Liver (tissue), 10 donors: ENCODE measurements at places on chromosomes 13 and 19. TPM values are rescaled to one million over a fixed set of nuclear protein-coding genes. Genes with fewer than 3 reads are reported as not detected.

RNF17 gene
- total RNA-seq: 0.08 TPM

EDDM13 gene
- total RNA-seq: not detected

DNA sequence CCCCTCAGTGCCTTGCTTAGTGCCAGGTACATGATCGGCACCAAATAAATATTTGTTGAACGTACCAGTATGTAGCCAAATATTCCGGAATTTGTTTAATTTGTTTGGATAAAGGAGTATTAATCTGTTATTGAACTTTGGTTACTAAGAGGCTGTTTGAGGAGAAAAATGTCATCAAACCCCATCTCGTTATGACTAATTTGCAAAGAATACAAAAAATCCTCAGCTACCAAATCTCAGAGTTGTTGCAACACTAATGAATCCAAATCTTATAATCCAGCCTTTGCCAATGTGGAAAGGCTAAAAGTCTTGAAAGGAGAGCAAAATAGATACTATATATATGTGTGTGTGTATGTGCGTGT lies 79.5 kb downstream of the KLF5 start:
- no peaks in the 10 kb centered on the region for H3K36me3 ChIP-seq
- no peak for DNase-seq
- no peak overlapping the region for H3K4me3 ChIP-seq

GRCh38 chr19:1250437-1251260 lies 2.3 kb downstream of the MIDN start:
- H3K4me1 ChIP-seq: peaks cover 66% of the 10 kb centered on the region
- no peak for DNase-seq
- H3K4me3 ChIP-seq: peak overlapping the region; percentile 75
- no peaks in the 10 kb centered on the region for H3K27me3 ChIP-seq

GRCh38 chr13:44132710-44133109 lies 240.9 kb upstream of the SERP2 start:
- H3K4me3 ChIP-seq: no peak overlapping the region
- DNase-seq: no peak
- no peaks in the 10 kb centered on the region for H3K27me3 ChIP-seq
- no peak overlapping the region for H3K27ac ChIP-seq
- no peaks in the 10 kb centered on the region for H3K4me1 ChIP-seq
- H3K36me3 ChIP-seq: no peaks in the 10 kb centered on the region

- no peak for DNase-seq
- no peaks in the 10 kb centered on the region for H3K36me3 ChIP-seq
- no peak overlapping the region for H3K27ac ChIP-seq
- no peak overlapping the region for H3K4me3 ChIP-seq
- H3K4me1 ChIP-seq: no peaks in the 10 kb centered on the region
Observed at GRCh38 chr19:38425222-38425809, 703 bp downstream of the RASGRP4 start.
